CD4-positive, alpha-beta memory T cell (primary cell): ENCODE measurements at places on chromosomes 4 and X. TPM values are rescaled to one million over a fixed set of nuclear protein-coding genes. Genes with fewer than 3 reads are reported as not detected.

AFM gene
- not detected for total RNA-seq

CLDN24 gene
- total RNA-seq = not detected

MANBA gene
- total RNA-seq = 33.2 TPM

ZNF630 gene
- 4.9 TPM for total RNA-seq

TMEM131L gene
- 62.5 TPM for total RNA-seq

PCYT1B gene
- not detected for total RNA-seq

PCDH19 gene
- not detected for total RNA-seq
